ENCODE measurements at places on chromosomes 13 and 19. TPM values are rescaled to one million over a fixed set of nuclear protein-coding genes. Genes with fewer than 3 reads are reported as not detected.

LGALS14 gene
- not detected for total RNA-seq

WDR87 gene
- total RNA-seq: not detected

DNA sequence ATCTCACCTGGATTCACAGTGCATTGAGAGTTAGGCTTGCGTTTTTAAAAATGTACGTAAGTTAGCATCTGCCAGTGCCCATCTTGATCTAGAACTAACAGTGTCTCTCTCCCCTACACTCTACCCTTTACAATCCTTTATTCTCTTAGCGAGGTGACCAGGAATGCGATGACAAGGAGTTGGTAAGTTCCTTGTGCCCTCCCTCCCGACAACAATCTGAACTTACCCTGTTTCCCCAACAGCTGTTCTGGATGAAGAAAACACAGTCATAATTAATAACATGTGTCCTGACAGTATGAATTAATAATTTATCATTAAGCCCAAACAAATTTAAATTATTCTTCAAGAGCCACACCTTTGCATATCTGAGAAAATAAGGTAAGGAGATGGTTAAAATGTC lies 6.3 kb downstream of the TSHZ3 start:
- no peak for DNase-seq
- peaks cover 24% of the 10 kb centered on the region for H3K27me3 ChIP-seq

GRCh38 chr19:55179606-55180484 lies at the start of gene SYT5:
Gene SYT5 (minus strand): TSS chr19:55180289. CDS start chr19:55179041, 1,248 bp downstream.
- H3K4me3 ChIP-seq: peak within 1 kb of the TSS; percentile 64
- DNase-seq: peak; percentile 90
- peaks cover 11% of the 10 kb centered on the region for H3K4me1 ChIP-seq

GRCh38 chr19:23851966-23852365 lies 62.7 kb upstream of the ZNF726 start:
- no peak for DNase-seq
- no peaks in the 10 kb centered on the region for H3K27me3 ChIP-seq
- no peaks in the 10 kb centered on the region for H3K36me3 ChIP-seq
- H3K27ac ChIP-seq: no peak overlapping the region
- no peak overlapping the region for H3K4me3 ChIP-seq

DNA sequence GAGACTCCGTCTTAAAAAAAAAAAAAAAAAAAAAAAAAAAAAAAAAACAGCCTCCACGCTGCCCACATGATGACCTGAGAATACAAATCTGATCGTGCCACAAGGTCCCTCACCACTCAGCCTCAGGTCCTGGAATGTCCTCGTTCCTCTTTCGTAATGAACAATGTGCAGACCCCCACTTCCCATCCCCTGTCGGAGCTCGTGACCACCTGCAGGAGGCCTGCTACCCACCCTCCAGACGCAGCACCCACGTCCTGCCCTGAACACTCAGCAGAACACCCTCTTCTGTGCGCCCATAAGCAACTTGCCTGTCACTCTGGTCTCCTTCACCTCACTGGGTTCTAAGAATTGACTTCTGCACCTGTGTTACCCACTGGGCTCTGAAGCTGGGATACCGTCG lies 166.4 kb downstream of the KATNAL1 start:
- H3K27ac ChIP-seq: no peak overlapping the region
- H3K36me3 ChIP-seq: no peaks in the 10 kb centered on the region
- DNase-seq: no peak
- no peak overlapping the region for H3K4me3 ChIP-seq
- no peaks in the 10 kb centered on the region for H3K27me3 ChIP-seq

GRCh38 chr13:21637296-21637695 lies 33.3 kb upstream of the MICU2 start:
- H3K36me3 ChIP-seq: no peaks in the 10 kb centered on the region
- no peaks in the 10 kb centered on the region for H3K27me3 ChIP-seq
- H3K4me3 ChIP-seq: no peak overlapping the region
- no peaks in the 10 kb centered on the region for H3K4me1 ChIP-seq
- no peak for DNase-seq
- H3K27ac ChIP-seq: no peak overlapping the region
